RPMI7951 (cell line): ENCODE measurements at places on chromosomes 4 and X. TPM values are rescaled to one million over a fixed set of nuclear protein-coding genes. Genes with fewer than 3 reads are reported as not detected.
A peak's percentile ranks its signal among the peaks of the same experiment; 100 is the strongest.

Gene DDIT4L
- 0.10 TPM in 1 of 2 replicates, not detected in the other for total RNA-seq

Gene CXCL8
- 66.9 and 79.5 TPM in 2 replicates for total RNA-seq

Gene WDR17
- total RNA-seq: 0.48 and 0.98 TPM in 2 replicates

Gene APLN
- 0.98 and 1.2 TPM in 2 replicates for total RNA-seq

Gene GC
- total RNA-seq: not detected in 2 replicates

Gene TBC1D8B
- total RNA-seq: 3.4 and 4.0 TPM in 2 replicates

Gene POLN
- 0.24 and 0.59 TPM in 2 replicates for total RNA-seq

Gene SULT1B1
- total RNA-seq: not detected in 2 replicates

Gene ATP1B4
- total RNA-seq: not detected in 2 replicates

DNA sequence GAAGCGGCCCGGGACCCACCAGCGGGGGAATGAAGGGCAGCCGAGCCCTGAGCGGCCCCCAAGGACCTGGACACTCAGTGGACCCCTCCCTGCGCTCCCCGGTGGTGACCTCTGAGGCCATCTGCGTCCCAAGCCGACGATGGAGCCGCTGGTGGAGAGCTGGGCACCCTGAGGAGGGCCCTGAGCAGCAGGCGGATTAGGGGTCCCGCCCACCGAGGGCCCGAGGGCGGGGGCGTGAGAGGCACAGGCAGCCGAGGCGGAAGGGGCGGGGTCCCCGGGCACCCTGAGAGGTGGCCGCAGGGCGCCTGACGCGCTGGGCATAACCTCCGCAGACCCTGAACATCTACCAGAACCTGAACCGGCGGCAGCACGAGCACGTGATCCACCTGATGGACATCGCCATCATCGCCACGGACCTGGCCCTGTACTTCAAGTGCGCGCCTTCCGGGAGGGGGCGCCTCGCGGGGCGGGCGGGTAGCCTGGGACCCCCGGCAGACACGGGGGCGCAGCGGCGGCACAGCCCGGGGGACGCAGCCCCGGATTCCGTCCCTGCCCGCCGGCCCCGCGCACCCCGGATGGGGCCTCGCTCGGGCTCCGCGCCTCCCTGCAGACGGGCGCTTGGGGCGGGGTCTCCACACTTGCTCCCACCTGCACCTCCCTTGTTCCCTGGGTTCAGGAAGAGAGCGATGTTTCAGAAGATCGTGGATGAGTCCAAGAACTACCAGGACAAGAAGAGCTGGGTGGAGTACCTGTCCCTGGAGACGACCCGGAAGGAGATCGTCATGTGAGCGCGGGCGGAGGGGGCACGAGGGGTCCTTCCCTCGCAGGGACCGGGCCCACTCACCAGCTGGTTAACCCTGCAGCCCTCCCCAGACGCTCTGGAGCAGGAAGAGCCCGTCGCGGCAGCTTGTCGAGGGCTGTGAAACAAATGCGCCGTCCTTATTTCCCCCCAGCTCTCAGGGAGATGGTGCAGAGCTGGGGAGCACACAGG, 10.3 kb downstream of the ATP5ME start:
- DNase-seq: no peak

DNA sequence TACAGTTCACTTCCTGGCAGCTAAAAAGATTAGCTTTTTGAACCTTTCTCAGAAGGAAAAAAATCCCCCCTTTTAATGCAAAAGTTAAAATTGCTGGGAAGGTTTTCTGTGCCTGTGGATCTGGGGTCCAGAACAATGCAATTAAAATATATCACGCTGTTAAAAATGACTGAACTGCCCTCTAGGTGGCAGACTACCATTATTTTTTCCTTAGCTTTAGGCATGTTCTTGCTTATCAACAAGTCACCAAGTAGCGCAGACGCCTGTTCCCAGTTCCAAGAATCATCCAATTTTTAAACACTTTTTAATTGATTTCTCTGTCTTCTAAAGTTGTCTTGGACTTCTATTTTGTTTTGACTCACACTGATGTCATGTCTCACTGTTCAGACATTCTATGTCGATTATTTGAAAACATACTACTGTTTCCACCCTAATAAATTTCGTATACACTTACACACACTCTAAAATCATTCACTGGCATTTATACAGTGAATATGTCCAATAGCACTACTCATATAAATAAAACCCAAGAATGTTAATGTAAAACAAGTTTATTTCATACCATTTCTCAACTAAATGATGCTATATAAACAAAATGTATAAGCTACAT, 661.6 kb downstream of the RAPGEF2 start:
- peak; percentile 61 for DNase-seq

- DNase-seq: no peak
These were observed 960.3 kb downstream of the C4orf33 start for GRCh38 chr4:130056286-130056685.

DNA sequence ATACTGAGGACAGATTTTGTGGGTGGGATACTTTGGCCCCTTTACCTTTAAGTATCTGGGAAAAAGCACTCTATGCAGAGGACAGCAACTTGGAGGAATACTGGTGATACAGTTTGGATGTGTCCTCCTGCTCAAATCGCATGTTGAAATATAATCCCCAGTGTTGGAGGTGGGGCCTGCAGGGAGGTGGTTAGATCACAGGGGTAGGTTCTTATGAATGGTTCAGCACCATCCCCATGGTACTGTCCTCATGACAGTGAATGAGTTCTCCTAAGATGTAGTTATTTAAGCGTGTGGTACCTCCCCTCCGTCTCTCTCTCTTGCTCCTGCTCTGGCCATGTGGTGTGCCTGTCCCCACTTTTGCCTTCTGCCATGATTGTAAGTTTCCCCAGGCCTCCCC, 24.6 kb downstream of the GPAT3 start:
- DNase-seq: no peak

DNA sequence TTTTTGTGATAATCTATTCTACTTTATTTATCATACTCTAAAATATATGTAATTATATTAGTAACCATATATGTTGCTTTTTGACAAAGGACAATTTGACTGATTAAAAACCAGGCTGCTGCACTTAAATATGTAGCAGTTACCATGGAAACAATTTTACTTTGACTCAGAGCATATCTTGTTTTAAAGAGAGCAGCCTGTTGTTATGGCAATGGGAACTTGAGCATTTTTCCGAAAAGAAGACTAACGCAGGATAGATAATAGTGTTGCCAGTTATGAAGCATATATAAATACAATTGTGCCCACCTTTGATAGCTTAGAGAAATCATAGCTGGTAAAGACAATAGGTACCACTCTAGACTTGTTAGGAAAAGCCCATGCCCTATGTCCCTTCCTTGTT, 283.0 kb downstream of the GASK1B start:
- no peak for DNase-seq

GRCh38 chrX:93741811-93742210, 67.8 kb downstream of the FAM133A start:
- DNase-seq: no peak

GRCh38 chrX:24350217-24350616, 10.2 kb upstream of the SUPT20HL1 start:
- DNase-seq: no peak

- no peak for DNase-seq
These were observed 142.1 kb upstream of the PABPC4L start for GRCh38 chr4:134343656-134344055.

DNA sequence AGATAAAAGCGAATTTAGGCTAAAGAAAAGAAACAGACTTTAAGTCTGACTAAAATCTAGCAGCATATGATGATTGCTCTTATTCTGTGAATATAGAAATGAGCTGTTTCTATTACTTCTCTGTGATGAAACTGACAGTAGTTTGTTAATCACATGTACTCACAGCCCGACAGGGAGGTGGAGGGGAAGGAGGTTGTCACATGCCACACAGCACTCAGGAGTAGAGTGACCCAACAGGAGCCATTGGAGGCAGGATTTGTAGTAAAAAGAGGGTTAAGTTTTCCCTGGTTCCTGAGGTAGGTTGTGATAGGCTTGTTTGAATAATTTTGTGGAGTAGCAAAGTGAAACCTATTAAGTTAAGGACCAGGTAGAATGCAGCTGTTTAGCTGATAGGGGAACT, 495.9 kb downstream of the CENPC start:
- no peak for DNase-seq

DNA sequence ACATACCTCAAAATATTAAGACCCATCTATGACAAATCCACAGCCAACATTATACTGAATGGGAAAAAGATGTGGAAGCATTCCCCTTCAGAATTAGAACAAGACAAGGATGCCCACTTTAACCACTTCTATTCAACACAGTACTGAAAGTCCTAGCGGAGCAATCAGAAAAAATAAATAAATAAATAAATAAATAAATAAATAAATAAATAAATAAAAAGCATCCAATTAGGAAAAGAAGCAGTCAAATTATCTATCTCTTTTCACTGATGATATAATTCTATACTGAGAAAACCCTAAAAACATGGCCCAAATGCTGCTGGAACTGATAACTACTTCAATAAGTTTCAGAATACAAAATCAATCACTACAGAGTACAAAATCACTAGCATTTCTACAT, 67.5 kb downstream of the PRR32 start:
- no peak for DNase-seq

DNA sequence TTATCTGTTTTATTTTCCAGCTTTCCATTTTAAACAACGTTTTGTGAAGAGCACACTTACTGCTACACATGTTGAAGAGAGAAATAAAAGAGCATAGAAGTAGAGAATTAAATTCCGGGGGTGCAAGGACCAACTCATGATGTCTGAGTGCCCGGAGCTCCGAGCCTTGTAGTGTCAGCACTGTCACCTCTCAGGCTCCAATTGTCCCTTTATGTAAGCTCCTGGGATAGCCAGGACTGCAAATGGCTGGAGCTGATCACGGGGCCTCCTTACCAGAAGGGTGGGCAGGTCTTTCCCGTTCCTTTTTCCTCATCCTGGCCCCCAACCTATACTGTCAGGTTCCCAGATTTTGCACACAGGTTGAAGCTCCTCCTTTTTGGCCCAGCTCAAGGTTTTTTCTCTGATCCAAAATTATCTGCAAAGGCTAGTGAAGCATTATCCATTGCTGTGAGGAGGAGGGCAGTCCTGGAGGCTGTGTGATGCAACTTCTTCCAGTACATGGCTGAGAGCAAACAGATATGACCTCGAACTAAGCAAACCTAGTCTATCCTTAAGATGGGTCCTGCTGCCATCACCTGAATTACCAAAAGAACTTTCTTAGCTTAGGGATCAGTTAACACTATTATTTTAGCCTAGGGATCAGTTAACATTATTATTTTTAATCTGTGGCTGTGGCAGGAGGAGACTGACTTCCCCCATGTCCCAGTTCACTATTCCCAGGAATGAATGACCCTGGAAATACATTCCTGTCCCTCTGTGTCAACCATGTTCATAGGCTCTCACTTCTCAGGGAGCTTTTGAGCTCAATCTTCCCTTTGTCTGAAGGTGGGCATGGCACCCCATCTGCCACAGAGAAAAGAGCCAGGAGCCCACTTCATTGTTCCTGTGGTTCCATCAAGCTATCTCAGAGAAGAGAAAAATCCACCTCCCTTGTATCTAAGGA, at the start of gene FGG:
Gene FGG (minus strand): TSS at position 185 of the 943 bp plus-strand sequence. CDS start 47 bp downstream, at position 138.
- no peak for DNase-seq

- no peak for DNase-seq
These were observed 64.1 kb upstream of the MAD2L1 start for GRCh38 chr4:120130786-120131185.

- DNase-seq: no peak
These were observed 29.8 kb upstream of the IRAK1 start for GRCh38 chrX:154049209-154050112.

DNA sequence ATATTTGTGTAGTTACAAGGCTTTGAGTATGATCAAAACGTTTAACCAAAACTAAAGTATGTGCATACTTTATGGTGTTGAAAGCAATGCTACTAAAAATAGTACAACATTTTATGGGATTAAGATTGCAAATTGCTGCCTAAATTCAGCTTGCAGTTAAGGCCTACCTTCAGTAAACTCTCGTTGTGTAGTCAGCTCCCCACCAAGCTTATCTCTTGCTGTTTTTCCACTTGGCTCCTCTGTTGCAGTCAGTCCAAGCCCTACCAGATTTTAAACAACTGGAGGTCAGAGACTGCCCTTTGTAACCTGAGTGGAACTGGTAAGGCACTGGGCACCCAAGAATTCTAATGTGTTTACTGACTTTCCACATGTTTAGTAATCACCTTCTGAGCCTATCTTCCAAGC, 25.7 kb downstream of the AFF1 start:
- no peak for DNase-seq

DNA sequence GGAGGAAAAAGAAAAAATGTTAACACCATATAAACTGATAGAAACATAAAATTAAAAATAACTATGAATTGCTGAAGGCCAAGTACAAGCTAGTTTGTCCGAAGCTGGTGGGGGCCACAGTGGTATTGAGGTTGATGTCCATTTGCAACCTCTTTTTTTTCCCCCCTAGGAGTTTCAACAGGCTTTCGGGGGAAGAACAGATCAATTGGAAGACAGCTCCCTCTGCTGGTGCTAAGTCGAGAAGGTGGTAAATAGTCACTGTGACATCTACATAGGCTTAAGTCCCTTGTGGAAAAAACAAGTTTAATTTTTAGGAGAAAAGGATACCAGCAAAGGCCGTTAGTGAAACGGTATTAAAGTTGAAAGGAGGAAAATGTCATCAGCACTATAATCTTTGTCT, 115.7 kb upstream of the ZXDA start:
- DNase-seq: peak; percentile 22

DNA sequence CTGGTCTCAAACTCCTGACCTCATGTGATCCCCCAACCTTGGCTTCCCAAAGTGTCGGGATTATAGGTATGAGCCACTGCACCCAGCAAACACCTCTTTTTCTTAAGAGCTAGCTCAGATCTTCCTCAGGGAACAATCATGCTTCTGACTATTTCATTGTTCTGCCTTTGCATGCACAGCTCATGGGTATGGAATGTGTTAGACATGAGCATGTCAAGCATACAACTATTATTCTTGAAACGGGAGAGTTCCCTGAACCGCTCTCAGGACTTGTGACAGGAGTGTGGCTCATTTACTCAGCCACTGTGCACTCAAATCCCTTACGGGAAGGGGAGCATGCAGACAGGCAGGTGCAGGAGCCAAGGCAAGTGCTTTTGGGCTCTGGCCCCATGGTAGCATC, 231.7 kb upstream of the TAPT1 start:
- no peak for DNase-seq

DNA sequence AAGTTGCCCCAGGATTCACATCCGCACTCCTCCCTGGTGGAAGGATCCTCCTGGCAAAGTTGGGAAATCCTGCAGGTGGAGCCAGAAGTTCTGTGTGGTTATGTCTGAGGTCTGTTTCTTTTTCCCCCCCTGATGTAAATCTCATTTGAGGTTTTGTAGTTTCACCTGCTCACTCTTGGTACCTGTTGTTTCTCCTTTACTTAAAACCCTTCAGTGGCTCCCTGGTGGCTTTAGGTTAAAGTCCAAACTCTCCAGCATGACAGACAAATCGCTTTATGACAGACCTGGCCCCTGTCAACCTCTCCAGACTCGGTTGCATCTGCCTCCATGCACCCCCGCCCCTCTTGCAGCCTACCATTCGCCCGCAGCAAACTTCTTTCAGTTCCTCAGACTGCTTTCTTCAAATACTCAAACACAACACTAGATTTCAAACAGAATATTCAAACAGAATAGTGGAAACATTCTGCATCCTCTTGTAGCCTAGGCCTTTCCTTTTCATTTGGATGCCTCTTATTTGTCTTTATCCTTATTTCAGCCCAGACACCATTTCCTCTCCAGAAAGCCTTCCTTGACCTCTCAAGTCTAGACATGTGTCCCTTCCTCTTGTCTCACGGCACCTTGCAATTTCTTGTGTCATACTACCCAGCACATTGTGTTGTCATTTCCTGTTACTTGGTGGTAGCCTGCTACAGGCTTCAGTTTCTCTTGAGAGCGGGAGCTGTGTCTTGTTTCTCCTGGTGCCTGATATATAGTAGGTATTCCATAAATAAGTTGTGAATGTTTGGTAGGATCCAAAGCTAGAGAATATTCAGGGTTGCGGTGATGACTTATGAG, 24.8 kb downstream of the IL13RA1 start:
- no peak for DNase-seq

- no peak for DNase-seq
These were observed 294.8 kb downstream of the TENM3 start for GRCh38 chr4:182538031-182538430.
